Stimulated activated CD8-positive, alpha-beta memory T cell treated with anti-CD3 and anti-CD28 coated beads, Interleukin-4, amount 100 ng/mL, for 4 hours (primary cell): ENCODE measurements at places on chromosomes 7 and 10.

- DNase-seq, result no peak
These were observed 10.8 kb upstream of the AQP1 start for GRCh38 chr7:30900803-30901362.

DNA sequence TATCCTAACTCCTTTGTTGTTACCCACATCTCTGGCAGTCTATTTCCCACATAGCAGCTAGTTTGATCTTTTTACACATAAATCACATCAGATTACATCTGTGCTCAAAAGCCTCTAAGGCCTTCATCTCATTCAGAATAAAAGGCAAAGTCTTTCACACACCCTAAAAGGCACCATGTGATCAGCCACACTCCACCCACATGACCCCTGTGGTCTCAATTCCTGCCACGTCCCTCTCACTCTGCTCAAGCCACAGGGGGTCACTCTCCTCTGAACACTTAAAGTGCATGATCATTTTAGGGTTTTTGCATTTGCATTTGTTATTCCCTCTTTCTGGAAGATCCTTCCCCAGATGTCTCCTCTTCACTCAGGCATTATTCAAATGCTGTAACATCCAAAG lies 30.8 kb downstream of the ELAPOR2 start:
- no peak for DNase-seq

DNA sequence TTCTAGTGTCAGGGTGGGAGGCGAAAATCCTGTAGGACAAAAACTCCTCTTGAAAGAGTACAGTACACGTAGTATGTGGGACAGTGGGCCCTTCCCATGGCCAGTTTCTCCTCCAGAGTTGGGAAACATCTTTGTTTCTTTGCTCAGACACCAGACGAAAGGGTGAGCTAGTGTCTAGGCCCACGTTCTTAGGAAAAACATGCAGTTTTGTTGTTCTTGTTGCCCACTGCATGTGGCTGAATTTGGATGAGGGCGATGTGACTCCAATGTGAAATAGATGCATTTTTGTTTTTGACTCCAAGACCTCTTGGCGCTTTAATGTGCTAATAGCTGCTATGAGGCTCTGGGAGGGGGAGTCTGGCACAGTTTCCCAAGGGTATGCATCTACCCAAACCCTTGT lies 100.8 kb downstream of the ATXN7L1 start:
- DNase-seq, result no peak

DNA sequence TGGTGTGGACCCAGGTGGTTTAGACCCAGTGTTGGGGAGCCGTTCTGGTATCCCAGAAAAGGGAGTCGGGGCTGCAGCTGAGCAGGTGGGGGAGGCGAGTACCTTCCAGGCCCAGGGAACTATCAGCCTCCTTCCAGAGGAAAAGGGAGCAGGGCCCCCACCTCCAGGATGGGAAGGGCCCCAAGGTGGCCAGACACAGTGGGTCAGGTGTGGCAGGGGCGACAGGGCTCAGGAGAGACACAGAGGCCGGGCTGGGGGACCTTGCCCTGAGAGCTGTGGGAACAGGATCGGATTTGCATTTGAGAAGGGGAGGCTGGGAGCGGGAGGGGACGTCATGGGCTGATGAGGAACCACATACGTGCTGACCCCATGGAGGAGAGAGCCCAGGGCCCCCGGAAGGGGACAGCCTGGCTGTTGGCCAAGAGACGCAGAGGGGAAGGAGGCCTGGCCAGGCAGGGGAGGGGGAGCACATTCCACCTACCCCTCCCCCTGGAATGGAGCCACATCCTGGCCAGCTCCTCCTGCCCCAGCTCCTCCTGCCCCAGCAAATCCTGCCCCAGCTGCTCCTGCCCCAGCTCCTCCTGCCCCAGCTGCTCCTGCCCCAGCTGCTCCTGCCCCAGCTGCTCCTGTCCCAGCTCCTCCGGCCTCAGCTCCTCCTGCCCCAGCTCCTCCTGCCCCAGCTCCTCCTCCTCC lies 9.7 kb upstream of the TTYH3 start:
- no peak for DNase-seq

GRCh38 chr7:70627461-70627860 lies 504.5 kb upstream of the GALNT17 start:
- DNase-seq, result no peak

DNA sequence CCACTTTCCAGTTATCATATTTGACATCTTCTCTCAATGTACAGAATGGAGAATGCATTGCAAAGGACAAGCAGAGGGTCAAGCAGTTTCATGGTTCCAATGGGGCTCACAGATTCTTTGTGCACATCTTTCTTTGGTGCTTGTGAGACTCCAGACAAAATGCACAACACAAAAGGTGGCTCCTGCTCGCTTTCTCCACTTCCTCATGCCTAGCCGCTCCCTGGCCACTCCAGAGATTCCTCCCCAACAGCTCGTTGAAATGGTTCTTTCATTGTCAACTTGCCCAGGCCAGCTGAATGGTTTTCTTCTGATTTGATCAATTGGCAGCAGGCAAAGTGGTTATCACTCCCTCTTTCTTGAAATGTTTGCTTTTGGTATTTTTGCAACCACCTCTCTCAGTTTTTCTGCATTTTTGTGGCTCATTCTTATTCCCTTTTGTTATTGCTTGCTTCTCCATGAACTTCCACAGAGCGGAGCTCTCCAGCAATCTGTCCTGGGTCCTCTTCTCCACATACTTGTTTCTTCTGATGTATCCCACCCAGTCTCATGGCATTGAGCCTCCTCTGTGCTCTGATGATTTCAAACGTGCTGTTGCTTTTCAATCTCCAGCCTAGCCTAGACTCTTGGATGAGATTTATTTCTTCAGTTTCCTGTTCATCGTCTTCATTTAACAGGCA lies 507.8 kb upstream of the MKI67 start:
- DNase-seq, result no peak

- no peak for DNase-seq
These were observed 42.7 kb downstream of the PRF1 start for GRCh38 chr10:70559861-70560260.
